Caco-2 (cell line): ENCODE measurements at places on chromosomes 3 and 15. TPM values are rescaled to one million over a fixed set of nuclear protein-coding genes. Genes with fewer than 3 reads are reported as not detected.
A peak's percentile ranks its signal among the peaks of the same experiment; 100 is the strongest.

The PARP14 gene
- 23.8 and 27.2 TPM in 2 replicates for total RNA-seq

GRCh38 chr3:121980450-121980796 lies 41.6 kb downstream of the ILDR1 start:
- no peaks in the 10 kb centered on the region for H3K36me3 ChIP-seq
- H3K27me3 ChIP-seq: no peaks in the 10 kb centered on the region
- H3K4me1 ChIP-seq: no peaks in the 10 kb centered on the region
- H3K4me3 ChIP-seq: no peak overlapping the region
- DNase-seq: no peak

- H3K27me3 ChIP-seq: no peaks in the 10 kb centered on the region
- H3K27ac ChIP-seq: no peak overlapping the region
- no peaks in the 10 kb centered on the region for H3K36me3 ChIP-seq
- H3K4me3 ChIP-seq: no peak overlapping the region
- no peak for DNase-seq
- no peaks in the 10 kb centered on the region for H3K4me1 ChIP-seq
Observed at GRCh38 chr15:67396114-67396513, 124.8 kb upstream of the C15orf61 start.

The NFKBIZ gene
- 20.2 and 24.5 TPM in 2 replicates for total RNA-seq

DNA sequence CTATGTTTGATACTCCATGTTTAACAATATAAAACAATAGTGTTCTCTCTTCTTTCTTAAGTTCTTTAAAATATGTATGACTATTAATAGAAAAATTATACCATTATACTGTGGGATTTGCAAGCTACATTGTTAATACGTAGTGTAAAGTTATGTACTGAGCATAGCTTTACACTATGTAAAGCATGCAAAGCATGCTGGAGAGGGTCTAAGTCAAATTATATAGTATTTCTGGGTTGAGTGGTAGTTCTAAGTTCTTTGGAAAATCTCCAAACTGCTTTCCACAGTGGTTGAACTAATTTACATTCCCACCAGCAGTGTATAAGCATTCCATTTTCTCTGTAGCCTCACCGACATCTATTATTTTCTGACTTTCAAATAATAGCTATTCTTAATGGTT lies 253.0 kb downstream of the RAP2B start:
- H3K4me3 ChIP-seq: no peak overlapping the region
- no peak for DNase-seq
- H3K36me3 ChIP-seq: no peaks in the 10 kb centered on the region
- no peak overlapping the region for H3K27ac ChIP-seq

The DUSP7 gene
- 8.4 and 9.9 TPM in 2 replicates for total RNA-seq

DNA sequence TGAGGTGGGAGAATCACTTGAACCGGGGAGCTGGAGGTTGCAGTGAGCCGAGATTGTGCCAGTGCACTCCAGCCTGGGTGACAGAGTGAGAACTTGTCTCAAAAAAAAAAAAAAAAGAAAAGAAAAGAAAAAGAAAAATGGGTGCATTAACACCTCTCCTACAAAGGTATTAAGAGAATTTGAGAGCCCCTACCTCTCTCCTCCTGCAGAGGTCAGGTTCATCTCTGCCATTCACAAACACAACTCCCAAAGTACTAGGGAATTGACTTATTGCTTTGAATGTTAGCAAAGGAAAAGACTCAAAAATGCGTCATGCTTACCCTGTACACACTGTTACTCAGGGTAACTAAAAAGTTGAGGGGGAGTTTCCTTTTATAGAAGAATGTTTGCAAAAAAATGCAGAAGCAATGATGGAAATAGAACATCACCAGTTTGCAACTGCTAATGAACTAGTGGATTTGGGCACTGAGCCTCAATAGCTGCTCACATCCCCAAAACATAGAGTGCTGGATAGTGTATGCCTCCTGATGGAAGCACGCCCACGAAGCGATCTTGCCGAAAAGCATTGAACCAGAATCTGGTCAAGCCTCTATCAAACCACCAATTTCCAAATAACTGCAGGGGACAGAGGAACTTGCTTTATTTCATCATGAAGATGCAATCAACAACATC lies 15.5 kb upstream of the LYZL4 start:
- no peak overlapping the region for H3K27ac ChIP-seq
- no peak for DNase-seq
- no peak overlapping the region for H3K4me3 ChIP-seq
- peaks cover 24% of the 10 kb centered on the region for H3K4me1 ChIP-seq
- no peaks in the 10 kb centered on the region for H3K36me3 ChIP-seq

DNA sequence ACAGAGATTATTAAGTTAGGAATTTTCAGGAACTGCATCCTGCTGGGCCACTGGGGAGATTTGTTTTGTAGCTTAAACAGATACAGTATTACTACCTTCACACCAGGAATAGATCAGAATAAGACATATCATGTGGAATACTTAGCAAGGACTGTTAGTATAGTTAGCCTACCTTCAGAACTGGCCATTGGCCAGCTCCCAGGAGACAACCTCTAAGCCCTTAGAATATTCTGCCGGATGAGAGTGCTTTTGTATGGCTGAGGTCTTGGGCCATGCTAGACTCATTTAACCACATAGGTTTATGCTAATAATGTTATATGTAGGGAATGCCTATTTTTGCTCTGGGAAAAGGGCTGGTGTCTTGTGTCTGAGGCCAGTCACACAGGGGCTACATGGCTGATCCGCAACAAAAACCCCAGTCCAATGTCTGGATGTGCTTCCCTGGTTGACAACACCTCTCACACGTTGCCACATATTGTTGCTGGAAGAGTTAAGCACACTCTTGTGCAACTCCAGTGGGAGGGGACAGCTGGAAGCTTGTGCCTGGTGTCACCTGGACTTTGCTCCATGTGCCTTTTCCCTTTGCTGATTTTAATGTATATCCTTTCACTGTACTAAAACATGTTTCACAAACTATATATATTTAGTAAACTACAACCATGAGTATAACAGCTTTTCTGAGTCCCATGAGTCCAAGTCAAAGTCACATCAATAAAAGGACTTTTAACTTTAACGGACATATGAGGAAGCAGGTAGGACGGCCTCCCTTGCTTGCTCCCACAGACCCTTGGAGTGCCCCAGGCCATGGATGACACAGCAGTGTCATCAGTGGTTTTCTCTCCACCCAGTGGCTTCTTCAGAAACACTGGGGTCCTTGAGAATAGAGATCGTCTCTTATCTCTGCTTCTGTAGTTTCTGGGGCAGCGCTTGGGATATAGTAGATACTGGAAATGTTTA lies 118.0 kb upstream of the C3orf80 start:
- peaks cover 25% of the 10 kb centered on the region for H3K4me1 ChIP-seq
- H3K27me3 ChIP-seq: no peaks in the 10 kb centered on the region
- H3K27ac ChIP-seq: peak overlapping the region; percentile 90

The HTR3E gene
- total RNA-seq: not detected in 2 replicates

DNA sequence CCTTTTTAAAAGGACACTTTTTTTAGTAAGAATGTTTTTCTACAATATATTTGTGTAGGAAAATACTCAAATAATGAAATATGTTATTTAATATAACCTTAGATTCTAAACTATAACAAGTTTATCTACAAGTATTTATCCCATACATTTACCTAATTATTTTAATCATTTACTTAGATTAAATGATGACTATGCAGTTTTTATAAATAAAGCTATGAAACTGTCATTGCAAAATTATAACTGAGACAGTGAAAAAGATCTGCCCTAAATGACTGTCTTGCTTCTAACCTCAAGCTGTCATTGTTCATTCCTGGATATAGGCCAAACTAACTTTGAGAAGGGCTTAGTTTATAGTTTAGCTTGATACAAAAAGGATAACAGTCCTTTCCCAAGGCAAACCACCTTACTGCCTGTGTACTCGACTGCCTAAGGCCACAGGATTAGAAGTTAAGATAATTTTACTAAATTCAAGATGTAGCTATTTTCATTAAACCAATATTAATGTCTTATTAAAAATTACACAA lies 84.1 kb downstream of the GLDN start:
- H3K27ac ChIP-seq: no peak overlapping the region
- no peak overlapping the region for H3K4me3 ChIP-seq
- H3K36me3 ChIP-seq: no peaks in the 10 kb centered on the region
- no peaks in the 10 kb centered on the region for H3K27me3 ChIP-seq
- no peaks in the 10 kb centered on the region for H3K4me1 ChIP-seq

The ERC2 gene
- total RNA-seq: 0.54 and 0.84 TPM in 2 replicates

DNA sequence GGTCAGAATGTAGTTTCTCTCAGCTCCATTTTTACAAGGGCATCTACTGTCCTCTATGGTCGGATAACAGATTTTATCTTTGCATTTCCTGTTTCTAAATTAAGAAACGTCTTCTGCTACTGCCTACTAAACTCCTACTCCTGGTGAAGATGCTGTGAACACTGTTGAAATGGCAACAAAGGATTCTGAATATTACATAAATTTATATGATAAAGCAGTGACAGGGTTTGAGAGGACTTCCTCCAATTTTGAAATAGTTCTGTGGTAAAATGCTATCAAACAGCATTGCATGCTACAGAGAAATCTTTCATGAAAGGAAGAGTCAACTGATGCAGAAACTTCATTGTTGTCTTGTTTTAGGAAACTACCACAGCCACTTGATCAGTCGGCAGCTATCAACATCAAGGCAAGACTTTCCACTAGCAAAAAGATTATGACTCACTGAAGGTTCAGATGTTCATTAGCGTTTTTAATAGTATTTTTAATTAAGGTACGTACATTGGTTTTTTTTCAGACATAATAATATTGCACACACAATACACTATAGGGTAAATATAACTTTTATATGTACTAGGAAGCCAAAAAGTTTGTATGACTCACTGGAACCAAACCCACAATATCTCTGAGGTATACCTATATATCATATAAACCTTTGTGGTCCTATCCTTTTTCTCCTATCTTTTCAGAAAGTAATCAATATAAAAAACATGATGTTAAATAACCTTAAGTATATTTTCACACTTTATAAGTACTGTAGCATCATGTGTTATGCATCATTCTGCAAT lies 156.1 kb downstream of the STAG1 start:
- 0 out of 2 replicates have a peak, but pooled peaks cover 10% of the 10 kb centered on the region for H3K4me1 ChIP-seq
- no peak for DNase-seq
- H3K27me3 ChIP-seq: no peaks in the 10 kb centered on the region
- no peak overlapping the region for H3K4me3 ChIP-seq
- H3K27ac ChIP-seq: no peak overlapping the region

The ADGRG7 gene
- total RNA-seq: 2.9 and 4.2 TPM in 2 replicates

DNA sequence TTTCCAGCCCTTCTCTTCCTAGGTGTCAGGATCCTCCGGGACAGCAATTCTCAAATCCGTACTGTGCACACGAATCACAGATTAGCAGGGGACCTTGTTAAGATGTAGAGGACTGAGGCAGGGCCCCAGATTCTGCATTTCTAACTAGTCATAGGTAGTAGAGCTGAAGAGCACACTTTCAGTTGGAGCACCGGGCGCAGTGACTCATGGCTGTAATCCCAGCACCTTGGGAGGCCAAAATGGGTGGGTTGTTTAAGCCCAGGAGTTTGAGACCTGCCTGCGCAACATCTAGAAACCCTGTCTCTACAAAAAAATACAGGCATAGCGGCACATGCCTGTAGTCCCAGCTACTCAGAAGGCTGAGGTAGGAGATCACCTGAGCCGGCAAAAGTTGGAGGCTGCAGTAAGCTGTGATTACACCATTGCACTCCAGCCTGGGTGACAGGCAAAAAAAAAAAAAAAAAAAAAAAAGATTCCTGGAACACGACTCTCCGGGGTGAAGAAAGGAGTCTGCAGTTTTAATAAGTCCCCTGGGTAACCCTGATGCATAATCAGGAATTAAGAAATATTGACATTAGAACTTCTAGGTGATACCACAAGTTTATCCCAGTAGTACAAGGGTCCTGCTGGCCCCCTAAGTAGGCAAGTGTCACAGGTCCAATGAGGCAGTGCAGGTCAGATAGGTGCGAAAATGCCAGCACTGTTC lies 21.4 kb upstream of the IGDCC3 start:
- no peaks in the 10 kb centered on the region for H3K4me1 ChIP-seq
- no peak for DNase-seq
- no peaks in the 10 kb centered on the region for H3K36me3 ChIP-seq
- no peak overlapping the region for H3K27ac ChIP-seq
- no peak overlapping the region for H3K4me3 ChIP-seq
- no peaks in the 10 kb centered on the region for H3K27me3 ChIP-seq

DNA sequence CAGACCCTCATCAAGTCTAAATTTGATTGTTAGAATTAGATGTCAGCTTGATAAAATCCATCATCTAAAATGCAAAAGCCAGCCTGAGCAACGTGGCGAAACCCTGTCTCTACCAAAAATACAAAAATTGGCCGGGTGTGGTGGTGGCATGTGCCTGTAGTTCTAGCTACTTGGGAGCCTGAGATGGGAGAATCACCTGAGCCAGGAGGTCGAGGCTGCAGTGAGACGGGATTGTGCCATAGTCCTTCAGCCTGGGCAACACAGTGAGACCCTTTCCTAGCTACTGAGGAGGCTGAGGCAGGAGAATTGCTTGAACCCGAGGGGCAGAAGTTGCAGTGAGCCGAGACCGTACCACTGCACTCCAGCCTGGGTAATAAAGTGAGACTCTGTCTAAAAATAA lies 69.5 kb downstream of the MYO1E start:
- H3K4me1 ChIP-seq: peaks cover 27% of the 10 kb centered on the region
- H3K4me3 ChIP-seq: no peak overlapping the region
- no peaks in the 10 kb centered on the region for H3K27me3 ChIP-seq
- DNase-seq: no peak
- no peak overlapping the region for H3K27ac ChIP-seq

DNA sequence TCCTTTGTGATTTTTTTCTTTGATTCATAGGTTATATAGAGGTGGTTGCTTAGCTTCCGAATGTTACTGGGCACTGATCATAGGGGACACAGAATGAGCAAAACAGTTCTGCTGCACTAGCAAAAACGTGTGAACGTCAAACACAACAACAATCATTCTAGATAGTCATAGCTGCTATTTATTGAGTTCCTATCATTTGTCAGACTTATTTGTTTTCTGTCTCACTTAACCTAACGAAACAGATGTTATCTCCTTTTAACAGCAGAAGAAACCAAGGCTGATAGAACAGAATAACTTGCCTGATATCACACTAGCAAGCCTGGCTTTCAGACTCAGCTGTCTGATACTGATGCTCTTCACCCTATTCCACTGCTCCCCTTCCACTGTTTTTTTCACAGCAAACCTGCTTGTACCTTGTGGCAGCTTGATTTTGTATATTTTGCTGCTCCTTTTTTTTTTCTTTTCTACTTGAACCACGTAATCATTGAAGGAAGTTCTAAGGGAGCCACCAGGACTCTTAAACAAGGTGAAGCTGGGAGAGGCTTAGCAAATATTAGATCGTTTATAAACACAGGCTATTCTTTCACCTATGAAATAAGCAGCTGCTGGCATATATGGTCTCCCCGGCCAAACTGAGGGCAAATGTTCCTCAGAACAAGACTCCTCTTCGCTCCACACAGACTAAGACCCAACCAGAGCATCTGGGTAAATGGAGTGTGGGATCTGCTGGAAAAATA lies 78.8 kb downstream of the MCF2L2 start:
- no peaks in the 10 kb centered on the region for H3K36me3 ChIP-seq
- no peak overlapping the region for H3K4me3 ChIP-seq
- H3K27me3 ChIP-seq: no peaks in the 10 kb centered on the region
- peaks cover 2% of the 10 kb centered on the region; the same call in 1 of the 2 replicates for H3K4me1 ChIP-seq
- DNase-seq: no peak
- no peak overlapping the region for H3K27ac ChIP-seq

- H3K4me1 ChIP-seq: no peaks in the 10 kb centered on the region
- H3K36me3 ChIP-seq: no peaks in the 10 kb centered on the region
- no peak for DNase-seq
Observed at GRCh38 chr3:143928056-143928455, 43.6 kb upstream of the DIPK2A start.
